ENCODE measurements at places on chromosomes 7 and 10.

DNA sequence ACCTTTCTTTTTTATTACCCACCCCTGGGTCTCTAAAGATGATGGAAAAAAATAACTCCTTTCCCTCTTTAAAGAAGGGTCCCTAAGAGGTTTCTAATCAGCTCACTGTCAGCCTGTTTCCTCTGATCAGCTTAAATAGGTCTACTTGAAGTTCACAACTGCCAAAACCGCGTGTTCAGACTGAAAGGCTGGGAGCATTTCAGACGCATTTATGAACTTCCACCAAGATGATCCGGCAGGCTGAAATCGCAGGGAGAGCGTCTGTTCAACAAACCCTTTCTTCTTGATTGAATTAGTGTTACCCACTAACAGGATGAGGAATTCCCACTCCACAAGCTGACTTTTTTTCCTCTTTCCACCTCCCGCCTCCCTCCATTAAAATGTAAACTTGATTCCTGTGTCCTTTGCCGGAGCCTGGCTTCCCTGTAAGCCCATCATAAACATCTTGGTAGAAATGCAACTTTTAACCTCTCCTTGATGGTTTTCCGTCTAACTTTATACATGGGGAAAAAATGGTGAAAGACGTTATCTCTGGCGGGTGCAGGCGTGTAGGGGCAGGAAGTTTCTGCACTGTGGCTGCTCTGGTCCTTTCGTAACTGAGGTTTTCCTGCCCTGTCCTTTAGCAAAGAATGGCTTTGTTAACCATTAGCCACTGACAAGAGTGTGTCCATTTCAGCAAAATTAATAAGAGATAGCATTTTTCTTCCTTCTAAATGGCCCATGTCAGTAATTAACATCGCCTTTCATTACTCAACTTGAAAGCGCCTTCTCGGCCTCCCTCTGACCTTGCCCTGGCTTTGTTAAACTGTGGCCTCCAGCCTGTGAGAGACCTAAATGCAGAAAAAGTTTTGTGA is 130.7 kb downstream of the BAMBI start:
- DNase-seq, result no peak

DNA sequence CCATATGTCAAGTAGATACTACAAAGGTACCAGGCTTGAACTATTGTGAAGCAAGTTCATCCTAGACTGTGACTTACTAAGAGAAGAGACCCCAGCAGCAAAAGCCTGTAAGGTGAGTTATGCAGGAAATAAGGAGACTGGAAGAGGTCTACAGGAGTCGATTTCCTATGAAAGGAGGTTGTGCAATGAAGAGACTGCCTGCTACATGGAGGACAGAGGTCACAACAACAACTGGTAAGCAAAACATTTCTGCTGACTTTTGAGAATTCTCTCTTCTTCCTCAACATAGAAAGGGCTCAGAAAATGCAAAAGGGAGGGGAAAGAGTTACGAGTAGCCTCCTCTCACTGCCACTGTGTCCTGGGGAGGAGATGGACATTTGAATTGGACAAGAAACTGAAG is 42.4 kb downstream of the PDK4 start:
- no peak for DNase-seq

GRCh38 chr10:15469111-15469510 is 98.0 kb upstream of the FAM171A1 start:
- no peak for DNase-seq

DNA sequence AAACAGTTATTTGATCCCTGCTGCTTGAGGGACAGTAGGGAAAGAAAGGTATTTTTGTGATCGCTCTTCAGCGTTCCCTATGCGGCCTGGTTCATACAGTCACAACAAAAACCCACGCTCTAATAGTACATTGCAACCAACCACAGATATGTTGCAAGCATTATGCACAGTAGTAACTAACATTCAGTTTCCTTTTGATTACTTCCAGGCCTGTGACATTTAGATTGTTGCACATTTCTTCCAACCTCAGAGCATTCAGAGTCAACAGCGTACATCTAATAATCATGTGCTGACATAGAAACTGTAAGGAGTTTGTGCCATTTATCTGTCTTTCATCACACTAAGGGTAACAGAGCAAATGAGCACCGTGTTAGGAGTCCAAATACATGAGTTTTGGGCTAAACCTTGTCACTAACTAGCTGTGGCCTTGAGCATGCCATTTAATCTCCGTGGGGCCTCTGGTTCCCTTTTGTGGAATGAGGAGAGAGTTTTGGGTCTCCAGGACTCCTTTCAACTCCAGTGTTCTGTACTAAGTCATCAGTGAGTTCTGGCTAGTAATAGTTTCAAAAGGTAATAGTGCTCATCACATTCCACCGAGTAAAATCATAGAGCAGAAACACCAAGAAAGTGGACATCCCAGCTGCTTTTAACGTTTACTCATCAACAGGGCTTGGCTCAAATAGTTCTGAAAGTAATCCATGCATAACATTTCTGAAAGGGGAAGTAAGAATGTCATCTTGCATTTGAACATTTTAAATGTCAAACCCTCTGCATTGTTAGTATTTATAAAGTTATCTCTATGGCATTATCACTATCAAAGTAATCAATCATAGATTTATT is 99.0 kb upstream of the FZD1 start:
- peak; percentile 64 for DNase-seq

- no peak for DNase-seq
Observed at GRCh38 chr10:131907679-131908078, 6.9 kb downstream of the PPP2R2D start.

GRCh38 chr10:30014511-30014910 is 44.9 kb downstream of the JCAD start:
- DNase-seq, result no peak

DNA sequence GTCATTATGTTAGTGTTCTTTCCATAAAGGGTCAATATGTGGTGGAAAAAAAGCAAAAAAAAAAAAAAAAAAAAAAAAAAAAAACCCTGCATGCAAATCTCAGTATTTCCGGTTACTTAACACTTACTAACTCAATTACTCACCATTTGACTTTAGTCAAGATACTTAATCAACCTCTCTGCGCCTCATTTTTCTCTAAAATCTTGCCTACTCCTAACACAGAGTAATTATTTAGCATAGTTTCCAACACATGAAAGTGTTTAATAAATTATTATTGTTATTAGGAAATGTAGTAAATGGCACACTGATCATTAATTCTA is 27.8 kb downstream of the PPP1R3A start:
- no peak for DNase-seq

DNA sequence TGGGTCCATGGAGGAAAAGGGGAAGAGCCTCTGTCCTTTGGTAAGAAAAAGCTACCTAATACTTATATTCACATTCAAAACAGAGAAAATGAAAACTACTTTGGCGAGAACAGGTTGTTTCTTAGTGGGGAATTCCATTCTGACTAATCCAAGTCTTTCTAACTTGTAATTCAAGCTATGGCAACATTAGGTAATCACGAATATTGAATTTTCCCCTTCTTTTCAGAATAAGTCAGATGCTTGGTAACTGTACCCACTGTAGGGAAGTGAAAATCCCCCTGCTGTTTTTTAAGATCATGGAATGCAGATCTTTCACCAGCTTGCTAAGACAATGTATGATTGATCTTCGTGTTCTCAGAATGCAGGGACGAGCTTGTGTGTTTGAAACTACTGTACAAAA is 384.4 kb downstream of the TCERG1L start:
- no peak for DNase-seq

DNA sequence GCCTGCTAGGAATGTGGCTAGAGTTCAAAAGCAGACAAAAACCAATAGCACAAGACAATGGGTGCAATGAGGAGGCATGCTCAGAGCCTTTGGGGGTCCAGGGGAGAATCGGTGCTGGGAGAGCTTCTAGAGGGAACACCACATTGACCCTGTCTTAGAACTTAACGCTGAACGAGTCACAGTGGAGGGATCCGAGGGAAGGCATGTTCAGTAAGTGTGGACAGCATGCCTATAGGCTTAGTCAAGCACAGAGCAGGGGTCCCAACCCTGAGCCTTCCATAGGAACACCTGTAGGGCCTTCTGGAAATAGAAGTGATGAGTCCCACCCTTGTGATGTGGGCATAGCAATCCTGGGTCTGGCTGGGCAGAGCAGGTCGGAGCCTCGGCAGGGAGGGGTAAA is 148.7 kb downstream of the PKD1L1 start:
- no peak for DNase-seq

GRCh38 chr7:115707258-115708012 is 323.1 kb downstream of the TFEC start:
- DNase-seq, result no peak

GRCh38 chr7:25998499-25998898 is 153.5 kb upstream of the NFE2L3 start:
- DNase-seq, result no peak

DNA sequence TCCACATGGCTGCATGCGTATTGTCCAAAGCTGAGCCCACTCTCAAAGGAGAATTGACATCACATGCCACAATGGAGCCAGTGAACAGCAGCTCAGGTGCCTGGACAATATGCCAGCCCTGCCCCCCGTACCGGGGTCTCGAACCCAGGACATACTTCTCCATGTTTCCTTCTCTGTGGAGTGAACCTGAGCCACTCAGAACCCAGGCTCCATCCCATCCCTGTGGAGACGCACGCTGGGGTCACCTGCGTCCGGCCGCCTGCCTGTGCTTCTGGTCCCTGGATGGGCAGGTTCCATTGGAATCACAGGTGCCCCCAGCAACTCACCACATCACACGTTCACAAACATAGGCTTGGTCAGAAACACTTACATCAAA is 229.8 kb downstream of the DNAJB6 start:
- DNase-seq, result no peak

DNA sequence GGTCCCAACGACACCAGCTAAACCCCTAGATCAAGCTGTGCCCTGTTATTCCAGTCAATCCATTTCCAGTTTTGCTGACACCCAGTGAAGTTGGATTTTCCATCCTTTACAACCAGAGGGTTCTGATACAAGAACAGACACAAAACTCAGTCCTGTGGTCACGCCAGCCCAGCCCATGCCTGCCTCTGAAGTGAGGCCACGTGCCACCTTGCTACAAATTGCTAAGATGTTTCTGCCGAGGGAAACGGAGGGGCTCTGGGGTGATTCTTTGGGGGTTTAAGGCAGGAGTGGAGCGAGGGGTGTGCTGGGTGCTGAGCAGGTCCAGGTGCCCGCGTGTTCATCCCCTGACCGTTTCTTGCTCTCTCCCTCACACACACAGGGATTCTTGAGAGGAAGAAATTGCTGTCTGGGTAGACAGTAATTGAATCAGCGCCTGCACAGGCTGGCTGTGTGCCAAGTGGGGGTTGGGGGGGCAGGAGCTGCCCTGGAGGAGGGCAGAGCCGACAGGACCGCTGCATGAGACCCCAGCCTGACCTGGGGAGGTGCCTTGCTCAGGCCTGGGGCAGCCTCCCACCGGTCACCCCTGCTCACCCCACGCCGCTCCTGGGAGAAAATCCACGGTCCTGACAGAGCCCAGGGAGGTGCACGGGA is 38.1 kb downstream of the ADAP1 start:
- DNase-seq, result no peak

DNA sequence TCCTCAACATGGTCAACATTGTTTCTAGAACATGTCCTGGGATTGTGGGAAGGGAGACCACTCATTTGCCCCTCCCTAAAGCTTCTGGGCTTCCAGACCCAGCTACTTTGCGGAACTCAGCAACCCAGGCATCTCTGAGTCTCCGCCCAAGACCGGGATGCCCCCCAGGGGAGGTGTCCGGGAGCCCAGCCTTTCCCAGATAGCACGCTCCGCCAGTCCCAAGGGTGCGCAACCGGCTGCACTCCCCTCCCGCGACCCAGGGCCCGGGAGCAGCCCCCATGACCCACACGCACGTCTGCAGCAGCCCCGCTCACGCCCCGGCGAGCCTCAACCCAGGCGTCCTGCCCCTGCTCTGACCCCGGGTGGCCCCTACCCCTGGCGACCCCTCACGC is at the start of gene EPO:
TSS of gene EPO (plus strand) at position 190 of the 392 bp plus-strand sequence. CDS start 513 bp downstream, outside the sequence.
- DNase-seq, result no peak

GRCh38 chr7:82158327-82158726 is 285.2 kb downstream of the CACNA2D1 start:
- DNase-seq, result no peak

DNA sequence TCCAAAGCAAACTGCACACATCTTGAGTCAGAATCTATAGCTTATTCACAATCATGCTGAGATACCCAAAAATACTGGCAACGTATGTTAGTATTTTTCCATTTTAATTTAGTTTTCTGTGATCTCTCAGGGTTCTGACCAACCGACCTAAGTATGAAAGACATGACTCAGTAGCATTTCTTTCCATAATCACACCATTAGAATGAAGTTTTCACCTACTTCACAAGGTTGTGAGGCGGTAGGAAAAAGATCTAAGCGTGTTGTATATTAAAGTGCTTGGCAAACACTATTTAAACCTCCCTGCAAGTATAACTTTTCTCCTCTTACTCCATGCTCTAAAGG is 49.1 kb downstream of the PLCE1 start:
- no peak for DNase-seq

DNA sequence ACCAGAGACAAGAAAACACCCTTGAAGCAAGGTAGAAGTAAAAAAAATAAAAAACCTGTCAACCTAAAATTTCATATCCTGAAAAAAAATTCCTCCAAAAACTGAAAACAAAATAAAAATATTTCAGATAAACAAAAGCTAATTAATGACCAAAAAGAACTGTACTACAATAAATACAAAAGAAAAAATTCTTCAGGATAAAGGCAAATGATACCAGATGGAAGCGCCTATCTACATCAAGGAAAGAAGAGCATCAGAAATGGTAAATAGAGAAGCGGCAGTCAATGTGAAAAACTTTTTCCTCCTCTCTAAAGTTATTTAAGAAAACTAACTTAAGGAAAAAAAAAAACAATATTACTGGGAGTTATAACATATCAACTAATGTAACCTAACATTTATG is 79.8 kb downstream of the RSU1 start:
- no peak for DNase-seq

- DNase-seq, result no peak
Observed at GRCh38 chr10:96992721-96993120, 160.6 kb downstream of the LCOR start.

- DNase-seq, result no peak
Observed at GRCh38 chr7:92200791-92201190, 21.8 kb upstream of the LRRD1 start.

DNA sequence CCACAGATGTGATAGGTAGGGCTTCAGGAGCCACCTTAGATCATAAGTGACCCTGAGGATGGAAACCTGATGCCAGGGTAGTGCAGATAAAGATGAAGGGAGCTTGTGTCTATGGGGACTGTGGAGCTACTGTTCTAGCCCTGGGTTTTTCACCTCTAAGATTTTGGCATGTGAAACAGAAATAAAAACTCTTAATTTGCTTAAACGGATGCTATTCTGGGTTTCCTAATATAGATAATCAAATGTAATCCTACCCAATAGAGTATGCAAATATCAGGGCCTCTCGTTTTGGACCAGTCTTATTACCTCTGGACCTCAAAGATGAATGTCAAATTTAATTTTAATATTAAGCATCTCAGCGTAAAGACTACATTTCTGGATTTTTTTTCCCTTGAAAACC is 49.3 kb downstream of the ABCB4 start:
- no peak for DNase-seq

GRCh38 chr10:77553311-77553710 is 84.3 kb downstream of the KCNMA1 start:
- no peak for DNase-seq

GRCh38 chr10:108982159-108982558 is 941.2 kb downstream of the XPNPEP1 start:
- no peak for DNase-seq
